Activated CD4-positive, alpha-beta T cell treated with anti-CD3 and anti-CD28 coated beads, Interleukin-2, amount 50 U/mL, for 16 hours (primary cell): ENCODE measurements at places on chromosomes 4 and X.
A peak's percentile ranks its signal among the peaks of the same experiment; 100 is the strongest.

GRCh38 chr4:31538877-31539276, 818.7 kb downstream of the PCDH7 start:
- no peak for DNase-seq

- no peak for DNase-seq
Observed at GRCh38 chr4:30821275-30821674, 101.1 kb downstream of the PCDH7 start.

DNA sequence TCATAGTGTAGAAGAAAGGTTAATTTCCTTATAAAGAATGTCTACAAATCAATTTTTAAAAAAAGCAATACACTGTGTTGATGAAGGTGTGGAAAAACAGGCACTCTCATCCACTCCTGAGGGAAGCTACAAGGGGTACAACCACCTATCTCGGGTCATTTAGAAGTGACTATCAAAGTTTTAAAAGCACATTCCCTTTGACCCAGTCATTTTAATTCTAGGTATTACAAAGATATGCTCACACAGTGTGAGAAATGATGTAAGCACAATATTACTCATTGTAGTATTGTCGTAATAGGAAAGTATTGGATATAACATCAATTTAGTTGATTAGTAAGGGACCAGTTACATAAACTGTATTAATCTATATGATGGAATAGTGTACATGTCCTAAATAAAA, 7.4 kb upstream of the HCCS start:
- DNase-seq: peak; percentile 37

GRCh38 chr4:147927377-147928137, 195.7 kb downstream of the ARHGAP10 start:
- DNase-seq: no peak

- no peak for DNase-seq
Observed at GRCh38 chr4:69748173-69748572, 12.2 kb downstream of the SULT1B1 start.

GRCh38 chr4:102308032-102308799, 37.1 kb downstream of the SLC39A8 start:
- no peak for DNase-seq

DNA sequence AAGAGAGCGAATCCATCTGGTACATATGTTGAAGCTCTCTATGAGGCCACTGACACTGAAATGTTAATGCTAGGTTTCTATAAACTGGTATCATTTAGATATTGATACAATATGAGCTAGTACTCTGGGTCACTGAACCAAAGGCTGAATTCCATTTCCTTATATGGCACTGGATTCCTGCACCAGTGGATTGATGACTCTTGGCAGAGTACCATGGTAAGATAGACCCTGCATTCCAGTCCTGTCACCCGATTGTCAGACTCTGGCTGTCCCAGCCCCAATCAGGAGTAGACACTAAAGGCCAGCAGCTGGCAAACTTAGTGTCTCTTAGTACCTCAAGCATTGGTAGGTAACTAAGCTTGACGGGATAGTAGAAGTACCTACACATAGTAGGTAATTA, 44.0 kb upstream of the EOLA2 start:
- DNase-seq: no peak
